ENCODE measurements at places on chromosomes 7 and 10. TPM values are rescaled to one million over a fixed set of nuclear protein-coding genes. Genes with fewer than 3 reads are reported as not detected.

DNA sequence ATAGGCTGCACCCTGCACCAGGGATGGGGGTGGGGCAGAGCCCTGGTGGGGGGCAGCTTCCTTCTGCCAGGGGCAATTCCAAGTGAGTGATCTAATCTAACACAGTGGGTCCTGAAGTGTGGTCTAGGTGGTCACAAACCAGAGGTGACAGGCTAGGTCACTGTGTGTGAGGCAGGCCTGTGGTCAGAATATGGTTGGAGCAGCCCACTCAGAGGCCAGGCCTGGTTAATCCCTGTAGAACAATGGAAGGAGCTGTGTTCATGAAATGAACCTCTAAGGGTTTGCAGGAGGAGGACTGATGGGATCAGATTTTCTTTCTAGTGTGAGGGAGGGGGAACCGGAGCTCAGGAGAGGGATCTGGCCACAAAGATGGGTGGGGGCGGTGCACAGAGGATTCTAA lies 10.0 kb upstream of the TSPAN14 start:
- no peak for DNase-seq

Gene FAM53B
- 11.9 TPM for polyA plus RNA-seq

- DNase-seq, result no peak
Measured at GRCh38 chr10:30383356-30383755, 34.3 kb upstream of the MTPAP start.

Gene CCDC6
- polyA plus RNA-seq, result 4.4 TPM

DNA sequence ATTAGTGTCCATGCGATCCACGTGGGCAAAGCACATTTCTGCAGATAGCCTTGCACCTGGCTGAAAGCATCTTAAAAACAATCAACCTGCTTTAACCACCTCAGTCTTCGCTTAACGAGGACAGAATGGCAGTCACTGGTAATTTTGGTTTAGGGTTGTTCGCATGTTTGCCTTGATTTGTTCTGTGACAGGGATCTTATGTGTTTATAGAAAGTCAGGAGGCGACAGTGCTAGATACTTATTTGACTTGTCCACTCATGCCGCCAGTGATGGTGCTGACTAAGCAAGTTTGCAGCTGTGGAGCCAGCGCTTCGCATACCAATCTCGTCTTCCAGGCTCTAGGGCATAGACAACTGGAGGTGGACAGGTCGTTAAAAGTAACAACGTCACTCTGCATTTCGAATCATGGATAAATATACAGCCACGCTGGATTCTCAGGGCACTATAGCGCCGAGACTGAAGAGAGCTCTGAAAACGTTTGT lies 1.2 kb upstream of the TMEM243 start:
- no peak for DNase-seq

All from naive thymus-derived CD8-positive, alpha-beta T cell (primary cell).